ENCODE measurements at places on chromosomes 1 and 21.

- no peak for DNase-seq
These were observed 5.6 kb downstream of the CD52 start for GRCh38 chr1:26323382-26323781.

DNA sequence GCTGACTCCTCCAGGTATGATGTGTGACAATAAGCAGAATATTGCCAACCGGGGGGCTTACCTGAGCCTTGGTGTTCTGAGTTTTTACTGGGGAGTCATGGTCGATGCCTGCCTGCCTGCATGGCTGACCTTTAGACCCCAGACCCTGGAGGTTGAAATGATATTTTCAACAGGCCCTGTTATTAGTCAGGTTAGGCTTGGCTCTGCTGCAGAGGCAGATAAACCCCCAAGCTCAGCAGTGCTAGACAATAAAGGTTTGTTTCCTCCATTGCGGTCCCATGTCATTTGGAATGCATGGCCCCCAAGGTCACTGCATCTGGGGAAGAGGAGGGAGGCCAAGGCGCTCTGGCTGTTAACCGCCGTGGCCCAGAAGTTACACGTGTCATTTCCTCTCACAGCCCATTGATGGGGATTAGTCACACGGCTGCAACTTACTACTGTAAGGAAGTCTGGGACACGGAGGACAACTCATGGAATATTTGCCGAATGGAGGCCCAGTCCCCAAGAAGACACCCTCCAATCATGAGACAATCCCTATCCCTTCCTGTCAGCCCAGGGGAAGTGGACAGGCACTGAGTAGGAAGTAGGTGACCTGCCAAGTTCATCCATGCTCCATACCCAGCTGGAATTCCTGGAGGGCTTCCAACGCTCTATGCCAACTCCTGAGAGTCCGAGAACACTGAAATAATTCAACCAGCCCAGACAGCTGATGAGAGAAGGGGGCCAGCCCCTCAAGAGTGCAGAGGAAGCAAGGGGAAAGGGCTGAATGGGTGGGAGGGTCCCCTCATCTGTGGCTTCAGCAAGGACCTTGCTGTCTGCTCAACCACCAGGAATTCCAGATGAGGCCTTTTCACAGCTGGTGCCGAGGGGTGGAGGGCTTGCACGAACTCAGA is 97.3 kb downstream of the TAS1R2 start:
- DNase-seq, result no peak

DNA sequence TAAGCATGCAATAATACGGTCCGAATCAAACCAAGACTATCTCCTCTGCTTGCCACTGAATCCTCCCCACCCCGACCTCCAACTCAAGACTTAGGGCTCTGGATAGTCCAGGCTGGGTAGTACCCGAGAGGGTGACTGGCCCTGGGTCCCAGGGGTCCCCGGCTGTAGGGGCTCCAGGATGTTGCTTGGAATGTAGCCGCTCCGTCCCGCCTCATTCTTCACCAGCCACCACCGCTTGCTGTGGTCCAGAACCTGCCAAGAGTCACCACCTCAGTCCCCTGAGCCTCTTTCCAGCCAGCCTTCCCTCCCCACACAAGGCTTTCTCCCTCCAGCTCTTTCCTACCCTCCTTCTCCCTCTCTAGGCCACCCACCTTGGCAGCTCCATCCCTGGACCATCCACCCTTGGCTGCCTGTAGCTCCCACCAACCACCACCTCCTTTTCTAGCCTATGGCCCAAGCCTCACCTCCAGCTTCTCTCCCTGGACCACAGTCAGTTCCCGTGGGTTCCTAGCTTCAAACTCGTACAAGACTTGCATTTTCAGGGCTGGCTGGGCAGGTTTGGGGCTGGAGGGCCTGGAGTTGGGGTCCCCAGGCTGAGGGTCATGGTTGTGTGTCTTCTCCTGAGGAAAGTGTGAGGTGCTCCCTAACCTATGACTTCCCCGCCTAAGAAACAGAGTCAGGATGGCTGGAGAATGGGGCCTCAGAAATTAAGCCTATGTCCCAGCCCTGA is 10.9 kb upstream of the GSTM3 start:
- DNase-seq, result no peak

DNA sequence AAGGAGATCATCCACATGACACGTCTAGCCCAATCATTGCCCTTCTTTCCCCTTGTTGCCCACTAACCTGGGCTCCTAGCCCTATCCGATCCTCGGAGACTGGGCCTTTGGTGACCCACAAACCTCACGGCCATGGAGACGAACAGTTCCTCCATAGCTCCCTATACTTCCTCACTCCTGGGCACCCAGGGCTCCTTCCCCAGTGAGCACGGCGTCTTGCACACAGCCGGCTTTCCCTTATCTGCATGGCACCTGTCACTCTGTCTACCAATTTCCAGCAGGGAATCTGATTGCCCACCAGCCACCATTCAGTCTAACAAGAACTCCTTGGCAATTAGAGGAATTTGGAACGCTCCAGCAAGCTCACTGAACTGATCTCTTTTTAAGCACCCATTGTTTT is 3.1 kb downstream of the GNG4 start:
- DNase-seq, result no peak

- no peak for DNase-seq
These were observed 601.0 kb downstream of the NUF2 start for GRCh38 chr1:163922743-163923201.

- DNase-seq, result no peak
These were observed 157.3 kb upstream of the LRRC7 start for GRCh38 chr1:69410457-69410850.

DNA sequence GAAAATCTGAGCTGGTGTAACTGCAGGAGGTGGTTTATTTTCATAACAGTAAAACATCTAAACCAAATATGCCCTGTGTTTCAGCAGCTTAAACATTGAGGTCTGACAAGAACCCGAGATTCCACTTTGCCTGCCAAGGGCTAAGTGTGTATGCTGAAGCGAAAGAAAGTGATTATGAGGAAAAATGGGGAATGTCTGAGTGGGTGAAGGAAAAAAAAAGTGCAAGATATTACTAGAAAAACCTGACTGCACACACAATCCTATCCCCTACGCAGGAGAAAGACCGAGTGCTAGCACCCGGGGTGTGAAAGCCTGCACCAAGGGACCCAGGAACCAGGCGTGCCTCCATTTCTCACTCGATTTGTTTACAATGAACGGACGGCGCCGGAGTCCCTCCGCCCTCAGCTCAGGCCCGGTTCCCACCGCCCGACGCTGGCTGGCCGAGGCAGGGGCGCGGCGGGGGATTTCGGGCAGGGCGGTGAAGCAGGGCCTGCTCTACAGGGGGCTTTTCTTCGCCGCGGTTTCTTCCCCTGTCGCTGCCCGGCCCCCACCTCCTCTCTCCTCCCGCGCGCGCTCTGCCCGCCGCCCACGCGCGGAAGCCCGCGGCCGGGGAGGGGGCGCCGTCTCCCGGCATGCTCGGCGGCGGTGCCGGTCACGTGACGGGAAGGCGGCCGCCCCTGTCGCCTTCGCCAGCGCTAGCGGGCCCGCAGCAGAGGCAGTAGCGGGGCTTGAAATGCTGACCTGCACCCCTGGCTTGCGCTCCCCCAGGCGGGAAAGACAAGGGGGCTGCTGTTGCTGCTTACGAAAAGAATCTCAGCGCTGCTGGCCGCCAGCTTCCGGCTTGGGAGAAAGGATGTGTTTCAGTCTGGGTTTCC is 35.9 kb downstream of the ITPKB start:
- DNase-seq, result peak; percentile 48

DNA sequence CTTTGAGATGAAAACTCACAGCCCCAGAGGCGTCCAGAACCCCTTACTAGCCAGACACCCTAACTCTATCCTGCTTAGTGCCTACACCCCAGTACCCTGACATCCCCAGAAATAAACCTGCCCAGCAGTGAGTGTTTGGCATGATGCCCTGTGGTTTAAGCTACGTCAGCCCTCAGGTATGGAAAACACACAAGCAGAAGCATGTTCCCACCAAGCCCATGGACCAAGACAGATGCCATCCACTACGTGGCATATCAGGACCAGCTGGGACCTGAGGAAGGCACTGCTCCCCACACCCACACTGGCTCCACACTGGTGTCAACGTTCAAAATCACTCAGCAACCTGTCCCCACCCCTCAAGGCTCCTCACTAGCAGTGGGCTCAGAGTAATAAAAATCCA is 116.4 kb downstream of the SYT2 start:
- no peak for DNase-seq

DNA sequence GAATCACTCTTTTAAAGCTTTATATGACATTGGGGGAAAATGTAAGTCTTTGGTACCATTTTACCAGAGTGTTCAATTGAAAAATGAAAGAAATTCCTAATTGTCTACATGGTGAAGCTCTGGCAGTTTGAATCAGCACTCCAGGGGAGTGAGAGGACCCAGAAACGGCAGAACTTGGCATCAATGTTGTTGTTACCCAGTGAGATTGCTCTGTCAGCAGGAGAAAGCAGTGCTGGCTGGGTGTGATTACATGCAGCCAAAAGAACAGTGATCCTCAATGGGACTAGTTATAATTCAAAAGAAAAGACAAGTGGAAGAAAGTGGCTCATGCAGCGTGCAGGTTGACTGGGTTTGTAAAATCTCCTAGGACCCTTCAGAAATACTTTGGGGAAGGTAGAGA is 206.4 kb downstream of the PTPRC start:
- no peak for DNase-seq

GRCh38 chr21:42579456-42580075 is 65.9 kb downstream of the SLC37A1 start:
- DNase-seq, result no peak

DNA sequence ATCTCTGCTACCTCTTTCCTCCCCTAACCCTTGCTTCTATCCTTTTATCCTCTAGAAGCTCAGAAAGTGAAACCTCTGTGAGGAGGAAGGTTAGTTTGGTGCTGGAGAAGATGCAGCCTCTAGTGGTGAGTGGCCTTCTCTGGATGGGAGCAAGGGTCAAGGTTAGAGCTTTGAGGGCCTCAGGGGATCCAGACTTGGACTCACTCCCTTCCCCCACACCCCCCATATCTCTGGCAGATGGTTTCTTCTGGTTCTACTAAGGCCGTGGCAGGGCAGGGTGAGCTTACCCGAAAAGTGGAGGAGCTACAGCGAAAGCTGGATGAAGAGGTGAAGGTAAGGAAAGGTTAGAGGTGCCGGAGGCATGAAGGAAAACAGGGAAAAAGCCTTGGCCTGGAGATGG is 9.2 kb downstream of the CGN start:
- no peak for DNase-seq

DNA sequence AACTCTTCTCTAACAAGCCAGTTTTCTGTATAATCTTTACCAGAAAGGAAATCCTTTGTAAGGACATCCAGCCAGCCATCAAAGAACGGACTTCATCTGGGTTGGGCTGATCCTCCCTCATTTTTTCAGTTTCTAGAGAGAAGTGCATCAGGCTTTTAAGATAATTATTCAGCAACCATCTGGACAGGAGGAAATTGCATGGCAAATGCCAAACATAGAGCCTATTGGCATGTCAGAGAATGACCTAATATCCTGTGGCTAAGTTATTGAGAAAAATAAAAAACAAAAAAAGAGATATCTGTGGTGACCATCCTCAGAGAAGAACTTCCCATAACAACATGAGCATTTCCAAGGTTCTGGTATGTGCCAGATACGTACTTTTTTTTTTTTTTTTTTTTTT is 74.9 kb upstream of the BEND5 start:
- no peak for DNase-seq

DNA sequence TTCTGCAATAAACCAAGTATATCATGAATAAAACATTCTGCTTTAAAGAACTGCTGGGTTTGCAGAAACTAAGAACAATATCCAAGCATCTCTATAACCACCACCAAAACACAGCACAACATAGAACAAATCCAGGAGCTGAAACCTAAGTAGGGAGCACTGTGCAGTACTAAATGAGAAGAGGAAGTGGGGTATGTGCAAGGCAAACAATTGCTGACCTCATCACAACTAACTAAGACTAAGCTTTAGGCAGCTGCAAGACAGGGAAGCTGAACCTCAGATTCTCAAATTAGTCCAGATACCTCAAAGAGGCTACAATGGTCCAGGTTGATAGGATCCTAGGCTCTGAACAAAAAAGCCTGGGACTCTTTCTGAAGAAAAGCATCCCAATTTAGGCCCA is 172.6 kb downstream of the SLC44A5 start:
- no peak for DNase-seq

GRCh38 chr1:206778031-206778430 is 5.7 kb upstream of the IL10 start:
- DNase-seq, result no peak

GRCh38 chr1:99017655-99018054 is 13.0 kb upstream of the PLPPR5 start:
- DNase-seq, result no peak

- no peak for DNase-seq
These were observed 55.9 kb downstream of the GON4L start for GRCh38 chr1:155801149-155801548.

GRCh38 chr1:77847621-77848080 is 40.8 kb upstream of the NEXN start:
- DNase-seq, result no peak

DNA sequence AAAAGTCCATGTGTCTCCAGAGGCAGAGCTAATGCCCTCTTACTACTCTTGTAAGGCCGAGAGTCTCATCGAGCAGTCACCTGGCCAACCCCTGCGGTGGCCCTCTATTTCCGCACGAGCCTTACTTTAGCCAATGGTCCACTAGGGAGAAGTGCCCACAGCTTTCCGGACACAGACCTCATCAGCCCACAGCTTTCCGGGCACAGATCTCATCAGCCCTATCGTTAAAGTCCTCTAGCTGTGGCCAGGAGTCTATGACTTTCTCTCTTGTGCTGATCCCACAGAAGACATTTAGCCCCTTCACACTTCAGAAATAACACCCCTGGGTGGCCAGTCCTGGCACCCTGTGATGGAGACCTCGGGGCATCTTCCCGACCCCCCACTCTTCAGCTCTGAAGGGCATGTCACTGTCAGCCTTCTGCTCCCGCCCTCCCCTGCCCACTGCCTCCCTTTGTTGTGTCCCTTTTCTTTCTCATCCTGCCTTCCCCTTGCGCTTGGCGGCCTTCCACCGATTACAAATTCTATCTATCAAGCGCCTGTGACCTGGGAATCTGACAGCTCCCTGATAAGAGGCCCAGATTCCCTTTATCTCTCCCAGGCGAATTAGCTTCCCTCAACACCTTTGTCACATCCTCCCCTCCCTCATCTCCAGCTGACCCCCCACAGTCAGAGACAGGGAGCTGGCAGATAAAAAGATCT is 161.0 kb downstream of the PLXNA2 start:
- no peak for DNase-seq

GRCh38 chr1:222555992-222556615 is 8.2 kb upstream of the HHIPL2 start:
- no peak for DNase-seq

- no peak for DNase-seq
These were observed 272.4 kb downstream of the TPR start for GRCh38 chr1:186102547-186103148.

GRCh38 chr1:224705578-224705977 is 89.5 kb downstream of the CNIH3 start:
- DNase-seq, result no peak

DNA sequence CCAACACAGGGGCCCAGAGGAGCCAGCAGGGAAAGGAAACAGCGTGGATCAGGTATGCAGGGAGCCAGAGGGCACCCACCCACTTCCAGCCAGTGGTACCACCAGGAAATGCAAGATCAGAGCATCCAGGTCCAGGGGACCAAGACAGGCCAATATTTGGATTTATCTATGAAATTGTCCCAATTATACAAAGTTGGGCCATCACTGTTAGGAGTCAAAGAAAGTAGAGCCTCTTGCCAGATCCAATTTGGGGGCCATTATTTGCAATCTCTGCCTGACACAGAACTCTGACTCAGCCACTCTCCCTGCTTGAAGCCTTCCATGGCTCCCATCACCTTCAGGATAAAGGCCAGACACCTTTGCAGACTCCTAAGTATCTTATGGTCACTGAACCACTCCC is 21.1 kb upstream of the TAS1R2 start:
- no peak for DNase-seq

- DNase-seq, result no peak
These were observed 16.7 kb upstream of the ZNF644 start for GRCh38 chr1:91038582-91038981.

- DNase-seq, result no peak
These were observed 239.4 kb downstream of the PLPP3 start for GRCh38 chr1:56339786-56340465.

Measured in activated T-helper 1 cell treated with anti-CD3 and anti-CD28 coated beads, Interleukin-2, amount 50 U/mL, for 16 hours (primary cell).